ENCODE measurements at places on chromosomes 1 and 21. TPM values are rescaled to one million over a fixed set of nuclear protein-coding genes. Genes with fewer than 3 reads are reported as not detected.

GRCh38 chr1:48560116-48560515, 88.1 kb upstream of the SPATA6 start:
- no peak for DNase-seq
- H3K4me3 ChIP-seq: no peak overlapping the region
- H3K27ac ChIP-seq: no peak overlapping the region
- no peaks in the 10 kb centered on the region for H3K4me1 ChIP-seq

DNA sequence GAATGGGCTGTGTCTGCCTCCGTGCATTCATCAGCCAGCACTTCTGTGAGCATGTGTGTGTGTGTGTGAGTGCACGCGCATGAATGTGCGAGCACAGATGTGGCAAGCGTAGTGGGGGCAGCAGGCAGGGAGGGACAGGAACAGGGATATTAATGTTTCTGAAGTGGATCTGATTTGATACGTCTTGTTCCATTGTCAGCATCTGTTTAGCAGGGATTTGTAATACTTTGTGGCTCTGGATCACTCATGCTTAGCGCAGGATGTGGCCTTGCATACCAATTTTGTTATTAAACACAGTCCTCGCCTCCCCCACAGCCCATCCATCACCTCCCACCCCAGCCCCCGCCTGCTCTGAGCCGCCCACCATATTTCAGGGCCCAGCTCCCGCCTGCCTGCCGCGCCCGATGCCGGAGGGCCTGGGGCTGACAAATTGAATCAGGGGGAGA, 52.4 kb downstream of the TMEM53 start:
- H3K27me3 ChIP-seq: peaks cover 5% of the 10 kb centered on the region
- peak; percentile 70 for DNase-seq
- H3K36me3 ChIP-seq: no peaks in the 10 kb centered on the region
- peaks cover 21% of the 10 kb centered on the region for H3K4me1 ChIP-seq
- no peak overlapping the region for H3K27ac ChIP-seq

The SEMA6C gene
- 0.56 TPM for total RNA-seq

GRCh38 chr1:3333903-3334302, 120.6 kb upstream of the ARHGEF16 start:
- no peaks in the 10 kb centered on the region for H3K36me3 ChIP-seq
- H3K4me3 ChIP-seq: no peak overlapping the region
- H3K4me1 ChIP-seq: no peaks in the 10 kb centered on the region
- no peak overlapping the region for H3K27ac ChIP-seq
- DNase-seq: no peak

The BACE2 gene
- 18.1 TPM for total RNA-seq

The TFF3 gene
- total RNA-seq: not detected

The COL6A2 gene
- 222 TPM for total RNA-seq
